ENCODE measurements at places on chromosomes 5 and 9.

DNA sequence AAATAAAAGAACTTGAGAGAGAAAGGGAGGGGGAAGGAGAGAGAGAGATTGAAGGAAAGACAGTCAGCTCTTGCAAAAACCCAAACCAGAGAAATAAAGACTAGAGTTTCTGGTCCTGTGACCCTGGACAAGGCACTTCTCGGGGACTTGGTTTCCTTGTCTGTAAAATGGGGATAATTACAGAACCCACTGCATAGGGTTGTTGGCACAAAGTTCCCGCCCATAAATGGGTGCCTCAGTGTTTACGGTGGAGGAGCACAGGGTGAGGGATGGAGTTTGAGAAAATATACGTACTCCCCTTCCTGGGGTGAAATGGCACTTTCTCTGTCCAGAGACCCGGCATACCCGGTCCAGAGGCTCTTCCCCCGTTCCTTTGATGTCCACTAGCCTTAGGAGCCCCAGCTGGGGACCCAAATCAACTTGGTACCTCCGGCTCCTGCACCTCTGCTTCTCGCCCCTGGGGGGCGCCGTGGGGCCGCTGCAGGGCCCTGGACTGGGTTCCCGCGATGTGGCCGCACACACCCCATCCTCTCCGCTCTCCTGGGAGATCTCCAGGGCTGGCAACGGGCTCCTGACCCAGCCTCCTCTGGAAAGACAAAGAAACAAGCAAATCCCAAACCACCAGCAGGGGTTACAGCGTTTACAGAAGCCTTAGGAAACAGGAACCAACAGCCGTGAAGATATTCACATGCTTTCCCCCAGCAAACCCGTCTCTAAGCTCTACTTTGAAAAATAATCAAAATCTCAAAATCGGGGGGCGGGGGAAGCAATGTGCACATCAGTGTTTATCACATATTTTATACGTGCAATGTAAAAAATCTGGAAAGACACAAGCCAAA is 26.3 kb downstream of the PTGES start:
- peak; percentile 18 for DNase-seq

DNA sequence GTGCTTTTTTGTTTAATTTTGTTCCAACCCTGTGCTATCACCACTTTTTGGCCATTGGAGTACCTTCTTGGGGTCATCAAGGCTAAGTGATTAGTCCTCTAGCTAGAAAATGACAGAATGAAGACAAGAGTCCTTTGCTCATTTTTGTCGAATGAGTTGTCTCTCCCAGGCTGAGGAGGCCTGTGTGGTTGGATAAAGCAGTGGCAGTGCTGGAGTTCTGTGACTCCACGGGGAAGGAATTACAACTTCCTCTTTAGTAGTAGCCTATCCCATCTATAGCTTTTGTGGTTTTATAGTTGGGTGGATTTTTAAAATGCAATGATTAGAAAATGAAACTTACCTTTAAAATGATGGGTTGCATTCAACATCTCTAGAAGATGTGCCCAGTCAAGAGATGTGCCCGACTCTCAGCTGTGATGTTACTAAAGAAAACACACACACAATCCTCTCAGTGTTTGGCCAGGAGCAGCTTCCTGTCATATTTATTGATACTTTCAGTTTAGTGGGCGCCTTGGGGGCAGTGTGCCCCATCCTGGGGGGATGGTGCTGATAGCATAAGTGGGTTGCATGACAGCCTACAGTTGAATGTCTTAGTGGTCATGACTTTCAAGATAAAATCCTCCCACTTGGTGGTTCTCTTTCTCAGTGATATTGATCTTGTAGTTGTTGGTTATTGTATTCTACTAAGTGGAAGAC is 11.9 kb downstream of the OTULINL start:
- DNase-seq = no peak

GRCh38 chr5:56535347-56535746 is 280.0 kb upstream of the MAP3K1 start:
- DNase-seq = no peak

- no peak for DNase-seq
Observed at GRCh38 chr9:126436545-126437267, 110.1 kb downstream of the MVB12B start.

DNA sequence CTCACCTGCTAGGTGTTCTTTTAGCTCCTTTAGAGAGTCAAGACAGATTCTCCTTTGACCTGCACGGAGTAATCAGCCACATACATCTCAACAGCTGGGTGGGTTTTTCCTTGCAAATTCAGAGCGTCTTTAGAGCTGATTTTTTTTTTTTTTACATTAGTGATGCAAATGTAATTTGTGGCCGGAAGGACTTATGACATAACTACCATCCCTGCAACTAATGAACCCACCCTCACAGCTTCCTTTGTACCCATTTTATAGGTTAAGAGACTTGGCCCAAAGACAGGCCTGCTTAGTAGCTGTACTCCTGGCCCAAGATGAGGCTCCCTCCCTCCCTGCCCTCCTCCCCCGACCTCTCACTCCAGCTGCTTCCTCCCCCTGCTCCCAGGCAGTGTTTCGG is 69.9 kb upstream of the NIPAL4 start:
- DNase-seq = no peak

DNA sequence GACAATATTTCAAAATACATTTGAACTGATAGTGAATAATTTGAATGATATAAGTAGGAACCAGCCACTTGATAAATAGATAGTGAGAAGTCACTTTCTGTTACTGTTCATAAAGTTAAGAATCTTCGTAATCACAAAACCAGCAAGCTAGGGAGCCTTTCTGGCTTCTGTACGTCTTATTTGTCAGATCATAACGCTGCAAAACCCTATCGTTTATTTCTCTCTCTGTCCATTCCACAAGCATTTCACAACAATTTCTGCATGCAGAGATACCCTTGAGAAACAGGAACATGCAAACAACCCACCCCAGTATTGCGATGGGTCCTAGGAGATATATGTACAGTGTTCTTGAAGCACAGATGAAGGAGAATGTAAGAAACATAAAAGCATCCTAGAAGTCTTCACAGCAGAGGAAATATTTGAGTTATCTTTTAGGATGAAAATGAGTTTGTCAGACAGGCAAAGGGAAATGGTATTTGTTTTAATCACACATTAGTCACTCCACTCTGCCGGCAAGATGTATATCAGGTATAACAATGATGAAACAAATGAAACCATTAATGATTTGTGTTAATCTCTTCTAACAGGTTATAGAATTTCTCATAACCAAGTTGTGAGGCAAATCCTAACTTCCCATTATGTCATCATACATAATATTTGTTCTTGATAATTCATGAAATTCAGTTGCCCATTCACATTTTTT is 668.7 kb upstream of the FTMT start:
- no peak for DNase-seq
